T-helper 2 cell treated with Interferon-gamma antibody and Interleukin-4, amounts not matched to agents 100 ng/mL and 5 ng/mL, for 36 hours (primary cell): ENCODE measurements at places on chromosomes 7 and 10. TPM values are rescaled to one million over a fixed set of nuclear protein-coding genes. Genes with fewer than 3 reads are reported as not detected.

The ARHGEF35 gene
- total RNA-seq: 3.6 and 3.9 TPM in 2 replicates

The ERVW-1 gene
- total RNA-seq: not detected in 2 replicates

The CDNF gene
- 0.34 and 0.48 TPM in 2 replicates for total RNA-seq

The TSPAN33 gene
- 2.7 and 3.0 TPM in 2 replicates for total RNA-seq

The NPSR1 gene
- not detected in 2 replicates for total RNA-seq

The PAOX gene
- 3.4 and 4.3 TPM in 2 replicates for total RNA-seq

The GSTO2 gene
- total RNA-seq: 0.66 and 0.73 TPM in 2 replicates

The SMARCD3 gene
- total RNA-seq: 2.5 and 2.6 TPM in 2 replicates

The FAM221A gene
- 2.5 and 3.6 TPM in 2 replicates for total RNA-seq

The OR13A1 gene
- not detected in 2 replicates for total RNA-seq

The AASS gene
- 0.68 and 0.89 TPM in 2 replicates for total RNA-seq

The MYO1G gene
- 533 and 534 TPM in 2 replicates for total RNA-seq

The GNAI1 gene
- 0.66 and 0.70 TPM in 2 replicates for total RNA-seq

The CLDN4 gene
- not detected in 2 replicates for total RNA-seq

The PARD3 gene
- 0.64 and 0.70 TPM in 2 replicates for total RNA-seq

The TFPI2 gene
- not detected in 2 replicates for total RNA-seq

The NXPH1 gene
- total RNA-seq: not detected in 2 replicates

The GIMAP7 gene
- total RNA-seq: 188 and 191 TPM in 2 replicates

The GIMAP1 gene
- total RNA-seq: 16.5 and 18.8 TPM in 2 replicates

The RBM20 gene
- total RNA-seq: 0.07 and 0.09 TPM in 2 replicates

The NUDT5 gene
- total RNA-seq: 91.5 and 97.9 TPM in 2 replicates

The SNX8 gene
- total RNA-seq: 24.0 and 27.8 TPM in 2 replicates

The CCDC3 gene
- total RNA-seq: 0.07 and 0.09 TPM in 2 replicates

The ANXA8 gene
- total RNA-seq: 5.8 and 6.0 TPM in 2 replicates

The CPEB3 gene
- 1.7 and 1.8 TPM in 2 replicates for total RNA-seq

The CUBN gene
- 0.55 and 0.89 TPM in 2 replicates for total RNA-seq

The EPO gene
- not detected in 2 replicates for total RNA-seq

The SPOCK2 gene
- total RNA-seq: 213 and 217 TPM in 2 replicates

The IMPDH1 gene
- 92.4 and 97.2 TPM in 2 replicates for total RNA-seq

The SORBS1 gene
- total RNA-seq: 0.91 and 1.1 TPM in 2 replicates

The CYP26C1 gene
- total RNA-seq: not detected in 2 replicates

The SH2D4B gene
- 0.07 and 0.14 TPM in 2 replicates for total RNA-seq

The ZNF239 gene
- 1.9 and 2.9 TPM in 2 replicates for total RNA-seq

The ZNF775 gene
- 4.2 and 4.8 TPM in 2 replicates for total RNA-seq

The RAMP3 gene
- total RNA-seq: not detected in 2 replicates

The CALML3 gene
- total RNA-seq: not detected in 2 replicates

The PPP1R3A gene
- not detected in 2 replicates for total RNA-seq

The GNG11 gene
- not detected in 2 replicates for total RNA-seq

The ENO4 gene
- not detected in 2 replicates for total RNA-seq

The FRMD4A gene
- 0.05 and 0.27 TPM in 2 replicates for total RNA-seq

The MEOX2 gene
- not detected in 2 replicates for total RNA-seq

The AOAH gene
- 46.0 and 48.5 TPM in 2 replicates for total RNA-seq

The IGF2BP3 gene
- total RNA-seq: 13.3 and 15.0 TPM in 2 replicates

The MALRD1 gene
- not detected in 2 replicates for total RNA-seq

The GNGT1 gene
- not detected in 2 replicates for total RNA-seq

The FAM25A gene
- not detected in 2 replicates for total RNA-seq

The CPA4 gene
- not detected in 2 replicates for total RNA-seq

The PNLIP gene
- not detected in 2 replicates for total RNA-seq

The COL26A1 gene
- total RNA-seq: not detected in 2 replicates

The RINT1 gene
- total RNA-seq: 22.6 and 22.9 TPM in 2 replicates

The ADARB2 gene
- total RNA-seq: not detected in 2 replicates

The NEBL gene
- total RNA-seq: not detected in 2 replicates

The DLX6 gene
- total RNA-seq: not detected in 2 replicates

The LIPM gene
- total RNA-seq: not detected in 2 replicates

The ZNF853 gene
- total RNA-seq: 0.14 and 0.16 TPM in 2 replicates
